Thoracic aorta (tissue), 2 donors: ENCODE measurements at places on chromosomes 7 and 10.

- no peaks in the 10 kb centered on the region for H3K27me3 ChIP-seq
- H3K4me1 ChIP-seq, result no peaks in the 10 kb centered on the region
- DNase-seq, result no peak
- H3K36me3 ChIP-seq, result no peaks in the 10 kb centered on the region
- H3K27ac ChIP-seq, result no peak overlapping the region
- no peak overlapping the region for H3K4me3 ChIP-seq
These were observed 36.1 kb downstream of the NEUROD6 start for GRCh38 chr7:31304446-31304845.

DNA sequence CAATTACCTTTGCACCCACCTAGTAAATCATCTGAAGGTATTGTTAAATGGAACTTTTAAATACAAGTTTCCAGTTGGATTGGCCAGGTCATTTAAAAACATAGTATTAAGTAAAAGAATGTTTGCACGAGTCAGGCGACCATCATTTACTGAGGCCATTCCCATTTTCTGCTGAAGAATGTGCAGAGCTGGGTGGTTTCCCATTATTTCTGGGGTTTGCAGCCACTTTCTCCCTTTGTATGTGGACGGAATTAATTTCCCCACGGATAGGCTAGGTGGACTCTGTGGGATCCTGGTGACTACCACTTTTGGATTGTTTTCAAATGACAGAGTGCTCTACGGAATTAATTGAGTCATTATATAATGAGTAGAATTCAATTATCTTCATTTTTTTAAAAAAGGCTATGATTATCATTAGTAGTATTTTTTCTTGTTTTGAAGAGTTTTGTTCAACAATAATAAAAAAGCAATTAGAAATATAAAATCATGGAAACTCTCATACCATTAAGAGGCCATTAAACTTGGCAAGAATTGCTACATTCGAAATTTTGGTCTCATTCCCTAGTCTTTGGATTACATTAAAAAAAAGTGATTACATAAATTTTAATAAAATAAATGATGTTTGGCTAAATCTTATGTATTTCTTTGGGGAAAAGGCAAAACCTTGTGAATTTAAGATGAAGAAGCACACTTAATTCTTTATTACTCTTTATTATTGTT lies 120.4 kb upstream of the FZD8 start:
- DNase-seq, result no peak
- H3K4me1 ChIP-seq, result no peaks in the 10 kb centered on the region
- H3K27me3 ChIP-seq, result no peaks in the 10 kb centered on the region
- H3K4me3 ChIP-seq, result no peak overlapping the region

DNA sequence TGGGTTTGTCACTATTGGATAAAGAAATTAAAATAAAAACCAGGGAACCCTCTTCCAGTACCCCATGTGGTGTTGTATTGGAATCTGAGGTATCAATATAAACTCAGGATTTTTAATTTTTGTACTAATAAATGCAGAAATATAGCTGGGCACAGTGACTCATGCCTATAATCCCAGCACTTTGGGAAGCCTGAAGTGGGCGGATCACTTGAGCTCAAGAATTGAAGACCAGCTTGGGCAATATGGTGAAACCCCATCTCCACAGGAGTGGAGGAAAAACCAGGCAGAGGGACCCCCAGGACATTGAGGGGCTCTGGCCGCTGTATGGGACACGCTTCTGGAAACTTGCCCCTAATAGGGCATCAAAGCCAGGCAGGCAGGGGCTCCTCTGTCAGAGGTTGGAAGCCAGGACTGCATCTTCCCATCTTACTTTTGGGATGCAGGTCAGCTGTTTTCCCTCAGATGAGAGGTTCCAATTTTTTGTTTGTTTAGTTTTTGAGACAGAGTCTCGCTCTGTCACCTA lies 11.1 kb downstream of the ADIRF start:
- H3K4me1 ChIP-seq, result peaks cover 42% of the 10 kb centered on the region
- no peak overlapping the region for H3K4me3 ChIP-seq
- H3K36me3 ChIP-seq, result no peaks in the 10 kb centered on the region
- H3K27ac ChIP-seq, result peak overlapping the region; percentile 86

DNA sequence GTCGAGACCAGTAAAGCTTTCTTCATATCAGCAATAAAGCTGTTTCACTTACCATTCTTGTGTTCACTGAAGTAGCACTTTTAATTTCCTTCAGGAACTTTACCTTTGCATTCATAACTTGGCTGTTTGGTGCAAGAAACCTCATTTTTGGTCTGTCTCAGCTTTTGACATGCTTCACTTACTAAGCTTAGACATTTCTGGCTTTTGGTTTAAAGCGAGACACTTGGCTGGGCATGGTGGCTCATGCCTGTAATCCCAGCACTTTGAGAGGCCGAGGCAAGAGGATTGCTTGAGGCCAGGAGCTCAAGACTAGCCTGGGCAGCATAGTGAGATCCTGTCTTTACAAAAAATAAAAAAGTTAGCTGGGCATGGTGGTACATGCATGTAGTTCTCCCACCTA lies 15.8 kb downstream of the PLEKHA1 start:
- peaks cover 6% of the 10 kb centered on the region for H3K36me3 ChIP-seq
- no peak overlapping the region for H3K4me3 ChIP-seq
- no peak overlapping the region for H3K27ac ChIP-seq
- DNase-seq, result no peak
- H3K27me3 ChIP-seq, result no peaks in the 10 kb centered on the region

DNA sequence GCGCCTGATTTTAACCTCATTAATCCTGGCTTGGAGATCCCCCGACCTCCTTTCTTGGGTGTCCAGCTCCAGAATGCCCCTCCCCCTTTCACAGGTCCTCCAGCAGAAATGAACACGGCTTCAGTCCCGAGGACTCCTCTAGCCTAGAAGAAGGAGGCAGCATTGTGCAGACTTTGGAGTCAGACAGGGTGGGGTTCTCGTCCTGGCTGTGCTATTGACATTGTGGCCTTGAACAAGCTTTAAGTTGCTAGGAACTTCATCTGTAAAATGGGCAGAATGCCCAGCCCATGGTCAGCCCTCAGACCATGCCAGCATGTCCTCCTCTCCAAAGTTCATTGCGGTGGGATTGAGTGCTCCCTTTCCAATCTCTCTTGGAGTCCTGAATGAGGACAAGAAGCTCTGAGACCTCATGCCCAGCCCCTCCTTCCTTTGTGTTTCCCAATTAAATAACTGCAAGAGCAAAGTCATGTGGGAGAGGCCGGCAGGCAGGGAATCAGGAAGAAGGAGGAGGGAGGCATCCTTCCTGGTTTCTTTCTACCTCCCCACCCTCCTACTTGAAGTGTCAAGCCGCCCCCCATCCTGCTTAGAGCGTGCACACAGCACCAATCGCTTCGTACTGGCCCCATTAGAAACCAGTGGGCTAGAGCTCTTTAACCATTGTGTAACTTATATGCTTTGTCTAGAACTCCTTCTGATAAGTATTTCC lies 86.4 kb downstream of the RBM20 start:
- DNase-seq, result no peak
- no peak overlapping the region for H3K4me3 ChIP-seq
- H3K36me3 ChIP-seq, result no peaks in the 10 kb centered on the region
- H3K27me3 ChIP-seq, result no peaks in the 10 kb centered on the region
